ENCODE measurements at places on chromosomes 7 and 10.

GRCh38 chr7:129741743-129742213, 130.3 kb downstream of the NRF1 start:
- no peak for DNase-seq

- no peak for DNase-seq
These were observed 4.8 kb upstream of the ADAP1 start for GRCh38 chr7:959271-959670.

- no peak for DNase-seq
These were observed 728.5 kb downstream of the TNS3 start for GRCh38 chr7:46853451-46853850.

DNA sequence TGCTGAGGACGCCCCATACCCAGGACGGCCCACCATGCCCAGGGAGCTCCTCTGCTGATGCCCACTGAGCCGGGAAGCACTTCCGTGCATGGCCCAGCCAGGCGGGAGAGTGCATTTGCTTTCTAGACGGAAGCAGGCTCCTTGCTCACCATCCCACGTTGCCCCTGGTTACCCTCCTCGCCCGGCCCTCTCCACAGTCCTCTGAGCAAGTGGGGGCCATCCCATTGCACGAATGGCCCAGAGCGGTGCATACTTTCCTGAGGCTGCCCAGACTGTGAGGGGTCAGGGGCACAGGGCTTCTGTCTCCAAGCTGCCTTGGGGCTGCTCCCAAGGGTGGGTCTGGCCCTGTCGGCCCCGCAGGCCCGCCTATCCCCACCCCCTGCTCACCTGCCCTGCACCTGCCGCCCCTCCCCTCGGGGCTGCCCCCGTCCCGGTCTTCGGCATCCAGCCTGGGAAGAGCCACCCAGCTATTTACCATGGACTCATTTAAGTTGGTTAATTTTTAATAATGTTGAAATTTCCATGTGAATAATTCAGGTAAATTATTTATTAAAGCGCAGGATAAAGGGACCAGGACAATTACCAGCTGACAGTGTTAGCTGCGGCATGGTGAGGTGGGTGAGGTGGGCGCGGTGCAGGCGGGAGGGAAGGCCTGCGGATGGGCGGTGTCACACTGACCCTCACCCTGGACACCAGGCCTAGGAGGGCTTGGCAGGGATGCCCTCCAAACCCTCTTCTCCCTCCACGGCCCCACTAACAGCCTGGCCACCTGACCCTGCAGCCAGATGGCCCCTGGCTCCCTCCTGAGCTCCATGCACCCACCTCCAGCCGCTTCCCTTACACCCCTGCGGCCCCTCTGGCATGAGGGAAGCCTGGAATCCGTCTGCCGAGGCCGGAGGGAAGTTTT, 104.4 kb downstream of the MICALL2 start:
- DNase-seq = no peak

DNA sequence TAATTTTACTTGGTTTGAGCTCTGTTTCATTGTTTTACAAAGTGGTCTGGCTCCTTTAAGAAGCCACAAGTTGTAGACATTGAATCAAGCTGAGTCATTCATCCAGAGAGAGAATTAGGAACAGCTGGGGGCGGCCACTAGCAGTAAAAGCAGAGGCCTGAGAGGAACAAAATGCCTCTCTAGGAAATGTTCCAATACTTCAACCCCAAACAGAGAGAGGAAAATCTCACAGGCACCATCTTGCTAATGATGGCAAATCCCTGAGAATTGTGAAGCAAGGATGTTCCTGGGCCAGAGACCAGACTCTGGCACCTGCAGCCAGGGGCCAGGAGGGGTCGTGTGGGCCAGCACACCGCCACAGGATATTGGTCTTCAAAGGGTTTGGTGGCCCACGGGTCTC, 26.5 kb upstream of the TRIL start:
- DNase-seq = no peak

Data from stimulated activated naive CD4-positive, alpha-beta T cell (primary cell).